ENCODE measurements at places on chromosomes 5 and 9.

GRCh38 chr5:55033568-55033967, 9.5 kb downstream of the GZMK start:
- no peak for DNase-seq

DNA sequence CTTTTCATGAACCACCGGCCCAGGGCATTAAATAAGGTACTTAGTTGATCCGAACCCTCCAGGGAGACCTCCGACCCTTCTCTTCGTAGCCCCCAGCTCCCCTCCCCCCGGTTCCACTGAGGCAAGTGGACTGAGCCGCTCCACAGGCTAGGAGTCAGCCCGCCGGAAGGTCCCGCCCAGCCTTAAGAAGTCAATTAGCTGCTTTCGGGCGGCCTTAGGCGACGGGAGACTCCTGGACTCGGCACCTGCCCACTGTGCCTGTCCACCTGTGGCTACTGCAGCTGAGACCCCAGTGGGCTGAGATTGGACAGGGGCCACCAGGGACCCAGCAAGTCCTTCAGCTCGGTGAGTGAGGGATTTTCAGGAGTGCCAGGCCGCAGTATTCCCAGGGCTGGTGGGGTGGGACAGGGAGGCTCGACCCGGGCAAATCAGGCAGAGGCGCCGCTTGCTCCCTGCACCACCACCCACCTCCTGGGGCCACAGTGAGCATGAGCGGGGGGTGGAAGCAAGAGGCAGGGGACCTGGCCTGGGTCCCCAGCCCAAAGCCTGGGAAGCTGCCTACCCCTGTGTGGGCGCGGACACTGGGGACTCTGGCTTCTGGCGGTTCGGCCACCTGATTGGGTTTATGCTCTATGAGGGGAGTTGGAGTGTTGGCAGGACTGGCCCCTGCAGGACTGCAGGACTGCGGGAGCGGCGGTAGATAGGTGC, 39.6 kb upstream of the SPATA31E1 start:
- DNase-seq: no peak

DNA sequence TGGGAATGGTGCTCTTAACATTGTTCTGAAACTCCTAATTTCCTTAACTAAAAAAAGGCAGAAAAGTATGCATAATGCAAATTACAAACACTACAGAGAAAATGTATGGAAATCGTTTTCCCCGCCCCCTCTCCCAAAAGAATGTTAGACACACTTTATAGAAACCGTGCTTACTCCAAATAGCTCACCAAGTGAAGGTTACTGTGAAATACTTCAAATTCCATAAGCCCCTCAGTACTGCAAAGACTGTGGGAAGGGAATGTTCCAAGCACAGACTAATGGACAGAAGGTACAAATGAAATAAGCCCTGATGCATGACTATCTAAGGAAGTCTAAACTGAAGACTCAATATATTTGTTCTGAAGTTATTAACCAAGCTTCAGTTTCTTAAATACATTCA, 12.5 kb downstream of the MAPKAP1 start:
- DNase-seq: no peak

GRCh38 chr5:16902846-16903245, 33.2 kb downstream of the MYO10 start:
- no peak for DNase-seq

- DNase-seq: no peak
Measured at GRCh38 chr9:21542787-21543186, 60.7 kb upstream of the IFNE start.

GRCh38 chr5:145887976-145888574, 15.3 kb upstream of the GRXCR2 start:
- DNase-seq: no peak

All from activated T-helper 1 cell treated with anti-CD3 and anti-CD28 coated beads, Interleukin-12 subunit alpha, Interleukin-12 subunit beta, Interleukin-2, Interleukin-4 antibody, amounts not matched to agents 30 ng/mL and 10 ng/mL and 1 ng/mL, durations not matched to agents 14 hours and 24 hours and 36 hours (primary cell).